ENCODE measurements at places on chromosomes 5 and 9.

- DNase-seq: no peak
Measured at GRCh38 chr9:136354592-136355085, 8.9 kb downstream of the DNLZ start.

GRCh38 chr5:50655810-50656205 lies 10.6 kb upstream of the PARP8 start:
- no peak for DNase-seq

- DNase-seq: no peak
Measured at GRCh38 chr5:154368041-154368800, 77.6 kb upstream of the SAP30L start.

DNA sequence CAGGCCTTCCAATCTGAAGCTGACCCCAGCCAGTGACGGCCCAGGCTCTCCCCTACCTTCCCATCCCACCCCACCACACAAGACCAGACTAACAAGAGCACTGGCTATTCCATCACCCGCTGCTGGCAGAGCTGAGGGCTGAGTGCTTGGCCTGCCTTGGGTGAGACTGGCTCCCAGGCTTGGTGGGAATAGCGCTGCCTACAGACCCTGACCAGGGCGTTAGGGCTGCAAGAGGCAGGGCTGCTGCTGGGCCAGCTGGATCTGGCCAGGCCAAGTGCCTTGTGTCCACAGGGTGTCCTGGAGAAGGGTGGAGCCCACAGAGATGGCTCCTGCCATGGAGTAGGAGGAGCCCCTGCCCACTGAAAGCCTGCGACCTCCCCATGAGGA lies 31.6 kb upstream of the ANGPTL2 start:
- DNase-seq: no peak

GRCh38 chr9:128675382-128675781 lies 13.6 kb upstream of the SET start:
- DNase-seq: no peak

GRCh38 chr5:38079620-38080402 lies 178.5 kb upstream of the EGFLAM start:
- no peak for DNase-seq

- no peak for DNase-seq
Measured at GRCh38 chr5:74243634-74244033, 396.9 kb downstream of the ENC1 start.

DNA sequence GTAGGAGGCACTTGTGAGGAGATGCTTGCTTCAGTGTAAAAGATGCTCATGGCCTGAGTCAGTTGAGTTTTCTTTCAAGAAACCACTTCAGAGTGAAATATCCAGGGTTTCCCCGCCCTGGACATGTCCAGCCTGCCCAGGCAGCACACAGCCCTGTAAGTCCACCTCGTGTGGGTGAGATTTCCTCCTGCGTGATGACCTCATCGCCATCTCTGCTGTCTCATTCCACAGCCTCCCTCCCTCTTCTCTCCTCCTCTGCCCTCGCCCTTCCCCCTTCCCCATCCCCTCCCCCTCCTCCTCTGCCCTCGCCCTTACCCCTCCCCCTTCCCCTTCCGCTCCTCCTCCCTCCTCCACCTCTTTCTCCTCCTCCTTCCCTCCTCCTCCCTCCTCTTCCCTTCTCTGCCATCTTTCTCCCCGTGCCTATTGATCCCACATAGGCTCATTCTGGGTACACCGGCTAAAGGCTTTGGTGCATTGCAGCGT lies 34.0 kb upstream of the NCS1 start:
- DNase-seq: no peak

- DNase-seq: no peak
Measured at GRCh38 chr5:6397536-6398269, 19.4 kb upstream of the MED10 start.

DNA sequence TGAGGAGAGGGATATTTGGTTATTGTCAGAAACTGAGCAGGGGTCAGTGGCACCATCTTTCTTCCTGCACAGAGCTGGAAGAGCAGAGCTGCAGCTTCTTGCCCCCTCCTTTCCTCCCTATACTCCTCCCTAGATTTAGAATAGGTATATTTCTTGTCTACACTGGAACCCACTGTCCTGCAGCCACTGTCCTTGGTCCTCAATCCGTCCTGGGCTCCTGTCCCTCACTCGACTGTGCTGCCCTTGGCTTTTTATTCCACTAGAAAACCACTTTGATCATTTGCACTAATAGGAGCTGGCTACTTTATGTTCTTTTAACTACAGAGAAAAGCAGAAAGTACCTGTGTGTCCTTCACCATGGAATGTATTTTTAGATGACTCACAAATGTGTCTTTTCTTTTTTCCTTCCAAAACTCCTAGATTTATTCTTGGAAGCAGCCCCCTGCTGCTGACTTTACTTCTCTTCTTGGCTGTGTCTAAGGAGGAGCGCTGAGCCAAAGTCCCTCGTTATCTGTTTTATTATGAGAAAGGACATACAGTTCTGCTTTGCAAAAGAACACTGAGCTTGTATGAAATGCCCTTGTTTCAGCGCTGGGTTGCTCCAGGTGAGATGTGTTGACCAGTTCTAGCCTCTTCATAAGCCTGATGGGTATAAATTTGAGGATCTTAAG lies 150.9 kb downstream of the SEMA6A start:
- no peak for DNase-seq

DNA sequence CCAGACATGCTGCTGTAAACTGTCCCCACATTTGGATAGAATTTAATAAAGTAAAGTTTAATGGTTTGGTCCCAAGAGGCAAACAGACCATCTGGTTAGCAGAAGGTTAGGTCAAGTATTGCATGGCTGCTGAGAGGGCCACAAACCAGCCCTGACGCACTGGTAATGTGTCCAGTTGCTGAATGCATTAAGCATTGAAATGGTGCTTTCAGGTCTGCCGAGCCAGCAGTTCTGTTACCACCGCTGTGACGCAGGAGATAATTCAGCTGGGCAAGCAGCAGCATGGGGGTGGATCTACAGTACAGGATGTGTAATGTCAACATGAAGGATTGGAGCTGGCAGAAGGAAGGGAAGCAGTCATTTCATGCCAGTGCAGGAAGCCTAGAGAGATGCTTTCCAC lies 16.0 kb downstream of the ZNF462 start:
- no peak for DNase-seq

- DNase-seq: no peak
Measured at GRCh38 chr5:44565902-44566301, 176.7 kb upstream of the FGF10 start.

DNA sequence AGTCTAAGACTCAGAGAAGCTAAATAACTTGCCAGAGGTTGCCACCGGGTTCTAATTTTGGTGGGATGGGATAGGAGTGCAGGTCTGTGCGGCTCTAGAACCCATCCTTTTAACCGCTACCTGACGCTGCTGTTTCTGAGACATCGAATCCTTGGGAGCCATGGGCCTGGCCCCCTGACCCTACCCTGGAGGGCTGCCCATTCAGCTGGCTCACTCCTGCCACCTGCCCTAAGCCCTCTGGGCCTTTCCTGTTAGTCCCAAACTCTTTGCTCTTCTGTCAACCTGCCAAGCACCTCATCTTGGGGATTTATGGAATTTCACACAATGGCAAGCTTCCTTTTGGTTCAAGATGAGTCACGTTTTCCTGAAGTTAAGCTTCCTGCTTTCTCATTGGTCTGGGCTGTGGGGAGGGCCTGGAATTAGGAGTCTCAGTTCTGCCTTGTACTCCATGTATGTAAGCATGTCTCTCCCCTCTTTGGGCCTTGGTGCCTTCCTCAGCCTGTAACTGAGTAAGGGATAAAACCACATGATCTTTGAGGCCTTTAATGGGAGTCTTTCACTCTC lies 26.6 kb downstream of the ENHO start:
- DNase-seq: no peak

DNA sequence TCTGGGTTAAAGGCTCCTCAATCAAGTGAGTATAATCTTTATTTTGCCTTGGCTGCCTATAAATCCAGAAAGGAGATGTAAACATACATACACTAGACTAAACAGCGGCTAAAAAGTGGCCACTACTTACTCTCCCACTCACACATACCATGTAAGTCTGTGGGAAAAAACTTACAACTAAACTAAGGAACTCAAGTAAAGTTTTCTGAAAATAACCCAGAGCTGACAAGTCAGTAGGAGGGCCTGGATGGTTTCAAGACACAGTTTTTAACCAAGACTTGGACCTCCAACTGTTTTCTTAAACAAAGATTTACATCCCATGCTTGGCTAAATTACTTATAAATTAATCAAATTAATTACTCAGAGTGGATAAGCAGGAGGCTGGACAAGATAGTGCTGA lies 64.5 kb downstream of the CEP120 start:
- DNase-seq: no peak

- no peak for DNase-seq
Measured at GRCh38 chr5:167642181-167642580, 649.3 kb upstream of the WWC1 start.

GRCh38 chr5:175895686-175896102 lies 24.3 kb downstream of the CPLX2 start:
- peak; percentile 24 for DNase-seq

DNA sequence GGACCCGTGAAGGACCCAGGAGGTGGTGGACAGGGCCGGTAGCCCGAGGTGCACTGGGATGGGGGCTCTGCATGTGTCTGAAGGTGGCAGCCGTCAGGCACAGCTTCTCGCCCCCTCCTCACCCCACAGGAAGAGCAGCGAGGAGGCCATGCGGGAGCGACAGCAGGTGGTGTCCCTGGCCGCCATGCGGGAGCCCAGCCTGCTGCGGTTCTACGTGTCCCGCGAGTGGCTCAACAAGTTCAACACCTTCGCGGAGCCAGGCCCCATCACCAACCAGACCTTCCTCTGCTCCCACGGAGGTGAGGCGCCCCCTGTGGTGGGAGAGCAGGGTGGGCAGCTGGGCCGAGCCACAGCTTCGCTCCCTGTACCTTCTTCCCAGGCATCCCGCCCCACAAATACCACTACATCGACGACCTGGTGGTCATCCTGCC lies 39.9 kb downstream of the USP20 start:
- no peak for DNase-seq

GRCh38 chr5:124317451-124317850 lies 429.0 kb downstream of the ZNF608 start:
- no peak for DNase-seq

- DNase-seq: no peak
Measured at GRCh38 chr9:17622141-17622540, 43.3 kb downstream of the SH3GL2 start.

DNA sequence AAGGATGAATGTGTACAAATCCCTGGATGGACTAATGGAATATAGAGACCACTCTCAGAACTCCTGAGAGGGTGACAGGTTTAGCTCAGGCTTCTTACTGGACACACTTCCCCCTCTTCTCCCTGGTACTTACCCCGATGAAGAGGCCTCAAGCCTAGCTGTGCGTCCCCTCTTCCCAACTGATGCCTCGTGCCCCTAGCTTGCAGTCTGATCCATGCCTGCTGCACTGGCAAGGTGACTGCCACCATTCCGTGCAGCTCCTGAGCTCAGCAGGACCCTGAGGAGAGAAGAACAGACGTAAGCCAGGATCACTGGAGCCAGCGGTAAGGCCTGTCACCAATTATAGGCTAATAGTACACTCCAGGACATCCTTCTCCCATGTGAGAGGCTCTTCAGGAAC lies 5.5 kb upstream of the STOML2 start:
- no peak for DNase-seq

DNA sequence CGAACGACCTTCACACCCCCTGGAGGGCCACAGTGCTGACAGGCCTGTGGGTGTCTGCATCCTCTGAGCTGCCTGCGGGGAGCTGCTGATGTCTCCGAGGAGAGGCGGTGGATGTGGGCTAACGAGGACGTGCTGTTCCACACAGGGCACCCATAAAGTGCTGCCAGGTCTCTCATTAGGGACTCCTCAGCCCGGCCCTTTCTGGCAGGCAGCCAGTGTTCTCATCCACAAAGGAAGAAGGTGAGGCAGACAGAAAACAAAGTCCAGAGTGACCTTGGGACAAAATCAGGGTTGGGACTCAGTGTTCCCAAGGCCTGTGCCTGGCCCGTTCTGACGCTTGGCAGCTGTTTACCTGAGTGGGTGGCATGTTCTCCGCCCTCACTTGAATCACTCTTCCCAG lies 29.3 kb downstream of the CARTPT start:
- DNase-seq: no peak

DNA sequence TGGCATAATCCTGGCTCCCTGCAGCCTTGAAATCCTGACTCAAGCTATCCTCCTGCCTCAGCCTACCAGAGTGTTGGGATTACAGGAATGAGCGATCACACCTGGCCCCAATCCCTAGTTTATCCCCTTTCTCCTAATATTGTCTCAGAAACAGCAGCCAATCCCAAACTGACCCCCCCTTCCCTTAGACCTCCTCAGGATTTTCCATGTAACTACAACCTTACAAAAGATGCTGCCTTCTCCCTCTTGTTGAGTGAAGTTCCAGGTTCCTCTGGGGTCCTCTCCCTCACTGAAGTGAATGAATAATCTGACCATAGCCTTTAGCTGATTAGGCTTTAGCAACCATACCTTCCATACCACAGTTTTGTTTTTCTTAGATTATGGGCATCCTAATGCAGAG lies 25.9 kb upstream of the MSANTD3 start:
- DNase-seq: no peak

- no peak for DNase-seq
Measured at GRCh38 chr5:33235304-33235703, 205.5 kb upstream of the TARS1 start.

GRCh38 chr5:174688441-174689354 lies 35.7 kb upstream of the MSX2 start:
- DNase-seq: no peak

- no peak for DNase-seq
Measured at GRCh38 chr9:36939214-36939613, 94.9 kb downstream of the PAX5 start.

GRCh38 chr9:127987103-127987614 lies 6.4 kb upstream of the EEIG1 start:
- no peak for DNase-seq

- DNase-seq: no peak
Measured at GRCh38 chr9:126166866-126167265, 159.8 kb upstream of the MVB12B start.

GRCh38 chr9:111360881-111361280 lies 30.9 kb upstream of the OR2K2 start:
- DNase-seq: no peak

DNA sequence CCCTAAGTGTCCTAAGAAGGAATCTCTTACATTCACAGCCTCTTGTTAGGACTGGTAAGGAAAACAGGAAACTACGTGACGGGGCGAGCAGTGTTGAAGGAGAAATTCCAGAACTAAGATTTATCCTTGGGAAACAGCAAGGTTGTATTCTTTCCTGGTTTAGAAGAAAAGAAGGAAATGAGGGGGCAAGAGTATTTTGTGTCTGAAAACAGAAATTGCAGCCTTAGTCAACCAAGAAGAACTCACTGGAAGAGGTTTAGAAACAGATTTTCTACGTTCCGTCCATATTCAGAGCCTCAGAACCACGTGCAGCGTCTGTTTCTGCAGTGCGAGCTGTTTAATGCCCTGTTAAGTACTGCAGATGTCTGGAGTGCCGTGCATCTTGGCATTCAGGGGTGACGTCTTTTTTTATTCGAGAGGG lies 75.2 kb downstream of the GOLPH3 start:
- no peak for DNase-seq

GRCh38 chr9:107090218-107090617 lies 192.9 kb upstream of the RAD23B start:
- DNase-seq: no peak
